ENCODE measurements at places on chromosomes 13 and 19.

GRCh38 chr13:21012211-21012610 lies 49.2 kb downstream of the LATS2 start:
- no peak for DNase-seq

DNA sequence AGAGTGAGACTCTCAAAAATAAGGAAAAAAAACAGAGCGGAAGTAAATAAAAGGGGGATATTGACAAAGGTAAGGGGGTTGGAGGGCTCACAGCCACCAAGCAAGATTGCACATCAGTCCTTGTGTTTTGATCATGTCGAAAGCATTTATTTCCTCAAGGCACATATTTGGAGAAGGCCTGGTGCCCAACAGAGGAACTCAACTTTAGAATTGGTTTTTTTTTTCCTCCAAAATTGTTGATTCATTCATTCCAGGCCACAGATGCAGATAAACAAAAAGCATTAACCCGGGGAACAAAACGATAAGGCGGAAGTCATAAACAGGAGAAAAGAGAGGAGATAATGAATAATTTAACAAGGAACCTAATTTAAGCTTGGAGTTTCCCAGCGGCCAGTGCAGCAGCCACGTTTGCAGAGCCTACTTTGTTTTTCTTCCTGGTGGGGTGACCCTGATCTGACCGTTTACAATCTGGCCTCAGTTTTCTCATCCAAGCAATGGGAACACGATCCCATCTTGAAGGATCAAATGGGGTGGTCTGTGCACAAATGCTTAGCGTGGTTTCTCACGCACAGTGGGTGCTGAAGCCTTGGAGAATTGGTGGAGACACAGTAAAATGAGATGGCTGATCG lies 2.1 kb upstream of the PTPRS start:
- no peak for DNase-seq

- no peak for DNase-seq
These were observed 182.2 kb downstream of the LMO7 start for GRCh38 chr13:75818179-75818967.

DNA sequence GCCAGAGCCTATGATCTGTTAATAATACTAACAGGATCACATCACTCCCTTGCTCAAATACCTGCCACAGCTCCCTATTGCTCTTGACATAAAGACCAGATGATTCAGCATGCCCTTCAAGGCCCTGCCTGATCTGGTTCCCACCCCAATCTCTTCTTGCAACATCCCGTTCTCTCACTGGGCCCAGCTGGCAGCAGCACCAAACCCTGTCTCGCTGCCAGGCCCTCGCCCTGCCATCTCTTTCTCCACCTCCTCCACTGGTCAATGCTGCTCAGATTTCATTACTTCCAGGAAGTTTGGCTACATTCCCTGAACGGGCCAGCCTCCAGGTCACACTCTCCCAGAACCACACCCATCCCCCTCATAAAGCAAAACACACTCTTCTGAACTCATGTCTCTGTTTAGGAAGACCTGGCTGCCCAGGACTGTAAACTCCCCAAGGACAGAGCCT lies 8.6 kb upstream of the BCAT2 start:
- no peak for DNase-seq

Data from activated T-cell treated with anti-CD3 and anti-CD28 coated beads, Interleukin-2, amount 50 U/mL, for 4 hours (primary cell).